NCI-H345 (cell line): ENCODE measurements at places on chromosomes 2 and 18.

DNA sequence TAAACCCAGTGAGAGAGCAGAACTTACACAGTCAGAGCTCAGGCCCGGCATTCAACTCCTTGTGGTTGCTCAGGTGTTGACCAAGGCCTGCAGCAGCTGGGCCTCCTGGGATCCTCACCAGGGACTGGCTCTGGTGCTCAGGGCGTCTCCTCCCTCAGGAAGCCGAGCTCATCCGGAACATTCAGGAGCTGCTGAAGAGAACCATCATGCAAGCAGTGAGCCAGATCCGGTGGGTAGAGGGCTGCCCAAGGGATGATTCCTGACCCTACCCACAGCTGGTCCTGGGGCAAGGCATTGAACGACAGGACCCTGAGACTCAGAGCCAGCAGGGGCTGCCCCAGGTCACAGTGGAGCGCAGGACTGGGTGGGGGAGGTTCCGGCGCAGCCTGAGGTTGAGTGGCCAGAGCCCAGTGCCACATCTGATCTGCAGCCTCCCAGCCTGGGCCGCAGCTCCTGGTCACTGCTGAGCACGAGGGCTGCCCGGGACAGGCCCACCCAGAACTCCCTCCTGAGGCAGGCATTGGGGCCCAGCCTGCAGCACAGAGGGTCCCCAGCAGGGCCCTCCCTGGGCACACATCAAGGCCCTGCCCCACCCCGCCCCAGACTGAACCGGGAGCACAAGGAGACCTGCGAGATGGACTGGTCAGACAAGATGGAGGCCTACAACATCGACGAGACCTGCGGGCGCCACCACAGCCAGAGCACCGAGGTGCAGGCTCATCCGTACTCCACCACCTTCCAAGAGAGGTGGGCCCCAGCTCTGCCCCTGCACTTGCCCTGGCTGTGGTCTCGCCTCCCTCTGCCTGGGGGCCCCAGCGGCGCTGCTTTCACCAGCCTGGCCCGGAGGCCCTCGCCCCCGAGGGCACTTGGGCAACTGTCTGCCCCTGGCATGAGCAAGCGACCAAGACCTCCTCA is 2.4 kb downstream of the TEKT4 start:
- DNase-seq: no peak

DNA sequence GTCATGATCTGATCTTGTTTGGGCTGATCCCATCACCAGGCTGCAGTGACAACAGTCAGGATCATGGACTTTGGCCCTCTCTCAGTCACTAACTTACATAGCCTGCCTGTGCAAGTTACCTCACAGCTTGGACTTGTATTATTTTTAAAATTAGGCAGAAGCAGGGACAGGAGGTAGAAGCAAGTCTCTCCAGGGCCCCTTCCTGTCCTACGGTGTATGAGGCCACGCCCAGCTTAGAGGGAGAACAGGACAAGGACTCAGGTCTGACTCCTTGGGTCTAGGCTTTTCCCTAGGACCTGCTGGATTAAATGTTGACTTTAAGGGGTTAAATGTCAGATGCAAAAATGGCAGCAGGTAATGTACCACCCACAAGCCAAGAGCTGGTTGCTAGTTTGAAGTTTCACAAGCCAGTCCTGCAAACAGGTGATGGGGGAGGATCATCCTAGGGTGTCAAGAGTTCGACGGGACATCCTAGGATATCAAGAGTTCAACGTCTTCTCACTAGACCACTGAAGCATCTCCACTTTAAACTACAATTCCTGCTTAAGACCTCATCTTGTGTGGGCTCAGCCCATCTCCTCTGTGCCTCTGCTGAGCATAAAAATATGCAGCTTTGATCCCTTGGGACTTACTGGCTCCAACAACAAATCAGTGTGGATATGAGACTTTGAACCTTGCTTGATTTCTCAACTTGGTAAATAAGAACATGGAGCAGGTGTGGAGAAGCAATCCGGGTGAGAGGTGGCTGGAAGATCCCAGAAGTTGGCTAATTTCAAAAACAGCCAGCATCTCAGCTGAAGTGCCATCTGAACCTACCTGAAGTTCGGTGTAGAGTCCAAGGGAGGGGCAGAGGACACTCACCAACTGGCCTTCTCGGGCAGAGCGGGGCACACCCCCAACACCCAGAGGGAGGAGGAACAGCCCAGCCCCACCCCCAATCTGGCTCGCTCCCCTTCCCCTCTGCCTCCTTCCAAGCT is 39.5 kb downstream of the SFXN5 start:
- DNase-seq: no peak

- DNase-seq: no peak
Measured at GRCh38 chr2:135485441-135485840, 45.6 kb downstream of the ZRANB3 start.

DNA sequence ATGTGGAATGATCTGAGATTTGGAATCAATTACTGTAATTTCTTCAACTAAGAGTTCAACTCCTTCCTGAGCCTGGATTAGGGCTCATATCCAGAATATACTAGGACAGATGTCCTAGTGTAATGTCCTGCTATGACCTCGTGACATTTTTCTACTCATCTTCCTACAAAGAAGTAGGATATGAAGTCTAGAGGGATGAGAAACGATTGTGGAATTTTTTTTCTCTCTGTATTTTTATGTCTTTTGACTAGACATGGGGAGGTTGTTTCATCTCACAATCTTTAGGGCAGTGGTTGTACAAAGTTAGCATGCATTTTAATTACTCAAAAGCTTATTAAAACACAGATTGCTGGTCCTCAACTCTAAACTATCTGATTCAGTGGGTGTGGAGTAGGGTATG is 203.0 kb downstream of the PARD3B start:
- no peak for DNase-seq

DNA sequence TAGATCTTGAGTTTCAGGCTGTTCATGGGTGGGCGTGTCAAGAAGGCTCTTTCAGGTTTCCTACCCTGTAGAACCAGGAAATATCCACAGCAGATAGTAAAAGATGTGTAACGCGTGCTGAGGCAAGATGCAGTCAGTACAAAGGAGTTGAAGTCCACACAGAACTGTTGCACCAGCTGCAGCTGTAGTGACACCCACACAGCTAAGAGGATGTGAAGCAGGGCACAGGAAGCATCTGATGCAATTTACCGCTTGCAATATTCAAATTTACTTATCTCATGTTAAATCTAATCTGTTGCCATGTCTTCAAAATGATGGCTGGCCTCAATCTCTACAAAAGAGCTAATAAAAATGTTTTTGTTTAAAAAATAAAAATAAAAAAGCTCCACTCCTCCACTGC is 132.8 kb downstream of the ARHGAP15 start:
- no peak for DNase-seq

DNA sequence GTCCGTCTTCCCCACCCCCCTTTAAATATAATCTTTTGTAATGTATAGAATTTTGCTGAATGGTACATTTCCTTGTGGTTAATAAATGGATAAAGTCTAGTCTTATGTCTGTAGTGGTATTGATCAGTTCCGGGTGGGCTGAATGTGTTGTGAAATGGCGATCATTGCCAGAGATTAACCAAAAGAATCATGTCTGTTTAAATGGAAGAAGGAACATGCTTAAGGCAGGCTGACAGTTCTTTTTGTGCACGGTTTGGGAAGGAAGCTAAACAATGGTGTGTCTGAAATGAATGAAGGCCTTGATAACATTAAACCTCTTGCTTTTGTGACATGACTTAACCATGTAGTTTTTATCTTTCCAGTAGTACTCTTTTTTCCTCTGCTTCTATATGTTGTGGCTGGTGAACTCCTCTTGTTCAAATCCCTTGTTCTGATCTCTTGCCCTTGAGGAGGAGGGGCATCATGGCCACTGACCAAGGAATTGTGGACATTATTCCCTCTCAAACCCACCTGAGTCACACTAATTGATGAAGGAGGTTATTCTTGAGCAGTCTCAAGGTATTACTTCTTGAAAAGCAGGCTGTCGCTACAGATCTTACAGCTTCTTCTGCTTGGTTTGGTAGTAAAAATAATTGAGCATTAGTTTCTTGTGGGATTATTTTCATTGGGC is 1.7 kb downstream of the ACVR2A start:
- DNase-seq: peak; percentile 11

DNA sequence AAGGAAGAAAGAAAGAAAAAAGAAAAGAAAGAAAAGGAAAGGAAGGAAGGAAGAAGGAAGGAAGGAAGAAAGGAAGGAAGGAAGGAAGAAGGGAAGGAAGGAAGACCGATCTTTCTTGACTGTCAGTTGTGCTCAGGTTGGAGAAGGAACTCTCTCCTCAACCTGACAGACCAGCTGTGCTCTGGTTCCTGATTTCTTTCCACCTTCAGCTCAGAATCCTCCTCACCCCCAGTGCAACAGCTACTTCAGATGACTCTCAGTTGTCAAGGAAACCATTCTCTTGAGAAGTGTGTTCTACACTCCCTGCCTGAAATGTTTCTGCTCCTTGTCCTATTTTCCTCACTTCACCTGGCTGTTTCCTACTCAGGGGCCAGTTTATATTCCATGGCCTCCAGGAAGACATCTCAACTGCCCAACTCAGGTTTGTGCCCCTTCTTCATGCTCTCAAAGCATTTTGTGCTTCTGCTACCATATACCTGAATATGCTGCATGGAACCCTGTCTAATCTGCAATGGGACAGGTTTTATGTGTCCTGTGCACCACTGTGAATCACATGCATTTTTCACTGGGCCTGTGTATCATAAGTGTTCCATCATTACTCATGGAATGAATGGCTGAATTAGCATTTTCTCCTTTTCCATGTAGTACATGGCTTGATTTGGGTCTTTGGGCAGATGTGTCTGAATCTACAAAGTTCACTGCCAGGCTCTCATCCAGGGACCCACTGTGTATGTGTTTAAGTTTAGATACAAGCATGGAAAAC is 32.8 kb upstream of the DOCK10 start:
- no peak for DNase-seq

- no peak for DNase-seq
Measured at GRCh38 chr2:96529376-96530143, 7.0 kb upstream of the ARID5A start.

DNA sequence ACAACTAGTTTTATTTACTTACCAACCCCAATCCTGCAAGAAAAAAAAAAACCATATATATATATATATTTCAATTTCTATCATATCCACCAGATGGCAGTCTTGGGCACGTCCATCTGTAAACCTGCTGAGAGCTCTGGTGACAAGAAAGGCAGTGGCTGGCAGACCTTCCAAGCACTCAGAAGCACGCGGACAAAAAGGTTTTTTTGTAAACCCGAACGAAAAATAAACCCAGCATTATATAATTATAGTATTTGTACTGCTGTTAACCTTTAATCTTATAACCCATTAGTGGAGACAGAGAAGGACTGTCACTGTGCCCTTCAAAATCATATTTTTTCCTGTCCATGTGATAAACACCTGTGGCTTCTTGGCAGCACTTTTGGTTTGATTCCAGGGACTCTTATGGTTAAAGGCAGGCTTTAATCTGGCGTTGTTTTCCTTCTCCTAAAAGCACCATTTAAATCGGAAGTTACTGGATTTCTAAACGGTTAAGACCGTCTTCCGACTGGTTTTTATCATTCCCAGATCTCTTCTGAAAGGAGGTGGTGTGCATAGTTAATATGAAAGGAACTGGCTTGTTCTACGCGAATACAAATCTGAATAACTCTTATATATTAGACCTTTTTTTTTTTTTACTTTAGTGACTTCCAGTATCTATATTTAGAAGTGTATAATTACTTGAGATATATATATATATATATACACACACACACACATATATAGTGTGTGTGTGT is 31.0 kb upstream of the SLC3A1 start:
- DNase-seq: peak; percentile 75

- no peak for DNase-seq
Measured at GRCh38 chr2:231152800-231153557, 28.1 kb upstream of the HTR2B start.

GRCh38 chr2:198465970-198466369 is 661.6 kb downstream of the PLCL1 start:
- DNase-seq: no peak

GRCh38 chr2:171260471-171261424 is 100.1 kb upstream of the TLK1 start:
- no peak for DNase-seq

GRCh38 chr2:157933160-157933920 is 57.2 kb upstream of the ACVR1 start:
- peak; percentile 41 for DNase-seq

DNA sequence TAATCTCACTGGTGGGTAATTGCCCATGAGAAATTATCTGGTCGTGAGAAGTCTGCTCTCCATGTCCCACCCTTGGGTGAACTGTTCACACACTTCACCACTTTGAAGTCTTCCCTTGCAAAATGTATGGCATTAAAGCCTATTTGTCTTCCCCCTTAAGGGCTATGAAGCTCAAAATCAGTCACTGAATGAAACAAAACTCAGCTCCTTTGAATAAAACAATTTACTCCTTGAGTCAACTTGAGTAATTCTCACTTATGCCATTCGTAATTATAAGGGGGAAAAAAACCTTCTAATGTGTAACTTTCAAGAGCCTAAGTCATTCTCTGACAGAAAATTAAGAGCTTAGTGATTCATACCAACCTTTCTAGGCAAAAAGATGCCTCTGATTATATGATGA is 48.8 kb upstream of the REL start:
- DNase-seq: no peak

DNA sequence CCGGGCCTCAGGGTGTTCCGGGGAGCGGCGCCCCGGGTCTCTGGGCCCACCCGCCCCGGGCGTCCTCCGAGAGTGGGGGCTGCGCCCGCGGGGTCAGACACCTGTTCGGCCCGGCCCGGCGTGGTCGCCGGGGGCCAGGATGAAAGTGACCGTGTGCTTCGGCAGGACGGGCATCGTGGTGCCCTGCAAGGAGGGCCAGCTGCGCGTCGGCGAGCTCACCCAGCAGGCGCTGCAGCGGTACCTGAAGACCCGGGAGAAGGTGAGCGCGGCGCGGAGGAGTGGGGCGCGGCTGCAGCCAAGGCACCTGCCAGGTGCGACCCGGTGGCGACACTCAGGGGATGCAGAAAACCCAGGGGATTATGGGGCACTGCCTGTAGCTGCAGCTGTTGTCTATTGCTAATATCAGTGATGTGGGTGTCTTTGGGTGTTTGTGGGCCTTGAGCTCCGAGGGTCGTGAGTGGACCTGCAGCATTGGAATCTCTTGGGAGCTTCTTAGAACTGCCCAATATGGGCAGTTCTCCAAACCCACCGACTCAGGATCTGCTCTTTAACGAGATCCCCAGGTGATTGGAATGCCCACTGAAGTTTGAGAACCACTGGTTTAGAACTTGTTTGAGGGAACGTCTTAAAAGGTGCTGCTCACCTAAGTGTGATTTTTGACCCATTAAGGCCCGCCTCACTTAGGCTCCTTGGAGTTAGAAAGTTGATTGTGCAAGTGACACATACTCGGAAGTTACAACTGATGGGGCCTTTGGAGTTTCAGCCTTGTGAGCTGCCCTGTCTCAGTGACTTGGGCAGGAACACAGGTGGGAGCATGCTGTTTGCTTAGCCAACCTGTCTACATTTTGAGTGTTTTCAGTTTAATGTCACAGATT is 823 bp downstream of the PARD3B start:
- peak; percentile 64 for DNase-seq
